ENCODE measurements at places on chromosomes 2 and 18.

DNA sequence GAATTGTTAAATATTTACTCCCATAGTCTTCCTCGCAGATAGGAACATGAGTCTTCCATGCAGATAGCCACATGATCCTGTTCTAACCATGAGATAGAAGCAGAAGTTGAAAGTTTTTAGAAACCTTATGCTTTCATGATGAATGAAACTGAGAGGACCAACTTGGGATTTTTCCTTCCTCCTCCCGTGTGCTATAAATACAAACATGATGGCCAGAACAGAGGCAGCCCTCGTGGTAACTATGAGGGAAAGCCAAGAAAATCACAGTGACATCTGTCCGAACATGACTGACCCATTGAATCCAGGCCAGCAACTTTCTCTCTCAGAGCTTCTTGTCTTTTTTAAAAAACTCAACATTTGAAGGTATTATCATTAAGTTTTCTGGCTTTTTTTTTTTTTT lies 78.5 kb downstream of the ACAA2 start:
- no peak for DNase-seq

DNA sequence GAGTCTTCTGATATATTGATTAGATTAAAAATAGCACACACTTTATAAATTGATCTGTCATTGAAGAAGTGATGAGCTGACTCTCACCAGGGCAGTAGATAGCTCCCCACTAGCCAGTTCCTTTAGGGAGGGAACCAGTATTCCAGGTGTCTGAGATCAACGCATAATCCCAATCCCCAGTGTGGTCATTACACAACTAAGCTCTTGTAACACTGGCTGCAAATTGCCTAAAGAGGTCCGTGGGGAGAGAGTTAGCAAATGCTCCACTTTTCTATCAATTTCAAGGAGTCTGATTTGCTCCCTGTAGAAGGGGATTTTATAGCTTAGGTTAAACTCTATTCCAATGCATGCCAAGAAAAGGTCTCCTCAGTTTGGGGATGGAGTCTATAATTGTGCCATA lies 7.7 kb downstream of the SLC14A1 start:
- DNase-seq = no peak

GRCh38 chr2:10887476-10887875 lies 24.3 kb upstream of the KCNF1 start:
- DNase-seq = no peak

DNA sequence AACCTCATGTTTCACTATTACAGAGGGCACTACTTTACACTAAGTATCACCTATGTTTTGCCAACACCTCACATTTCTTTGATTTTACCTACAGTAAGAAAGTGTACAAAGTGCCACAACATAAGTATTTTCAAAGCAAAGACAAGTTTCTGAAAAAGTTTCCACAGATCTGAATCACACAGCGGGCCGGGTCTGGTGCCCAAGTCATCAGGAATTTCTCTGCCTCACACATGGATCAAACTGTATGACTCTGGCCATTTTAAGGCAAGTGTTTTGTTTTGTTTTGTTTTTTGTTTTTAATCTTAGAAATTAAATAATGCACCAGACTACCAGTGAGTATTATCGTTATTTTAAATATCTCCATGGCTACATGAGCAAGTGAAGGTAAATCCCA lies 73.4 kb downstream of the ZNF516 start:
- DNase-seq = no peak

GRCh38 chr2:155368934-155369333 lies 670.4 kb downstream of the KCNJ3 start:
- DNase-seq = no peak

DNA sequence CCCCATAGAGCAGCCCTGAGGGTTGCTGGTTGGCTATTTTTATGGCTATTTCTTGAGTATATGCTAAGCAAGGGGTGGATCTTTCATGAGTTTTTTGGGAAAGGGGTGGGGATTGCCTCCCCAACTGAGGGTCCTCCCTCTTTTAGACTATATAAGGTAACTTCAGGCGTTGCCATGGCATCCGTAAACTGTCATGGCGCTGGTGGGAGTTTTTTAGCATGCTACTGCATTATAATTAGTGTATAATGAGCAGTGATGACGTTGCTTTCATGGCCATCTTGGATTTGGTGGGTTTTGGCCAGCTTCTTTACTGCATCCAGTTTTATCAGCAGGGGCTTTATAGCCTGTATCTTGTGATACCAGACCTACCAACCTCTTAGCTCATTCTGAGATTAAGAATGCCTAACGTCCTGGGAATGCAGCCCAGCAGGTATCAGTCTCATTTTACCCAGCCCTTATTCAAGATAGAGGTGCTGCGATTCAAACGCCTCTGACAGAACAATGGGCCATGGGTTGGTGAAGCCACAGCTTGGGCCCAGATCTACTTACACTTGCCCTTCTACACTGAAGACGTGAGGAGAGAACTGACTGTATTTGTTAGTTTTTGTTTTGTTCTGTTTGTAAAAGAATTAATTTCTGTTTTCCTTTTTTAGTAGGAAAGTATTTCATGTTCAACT lies 53.8 kb upstream of the TMEM163 start:
- no peak for DNase-seq

DNA sequence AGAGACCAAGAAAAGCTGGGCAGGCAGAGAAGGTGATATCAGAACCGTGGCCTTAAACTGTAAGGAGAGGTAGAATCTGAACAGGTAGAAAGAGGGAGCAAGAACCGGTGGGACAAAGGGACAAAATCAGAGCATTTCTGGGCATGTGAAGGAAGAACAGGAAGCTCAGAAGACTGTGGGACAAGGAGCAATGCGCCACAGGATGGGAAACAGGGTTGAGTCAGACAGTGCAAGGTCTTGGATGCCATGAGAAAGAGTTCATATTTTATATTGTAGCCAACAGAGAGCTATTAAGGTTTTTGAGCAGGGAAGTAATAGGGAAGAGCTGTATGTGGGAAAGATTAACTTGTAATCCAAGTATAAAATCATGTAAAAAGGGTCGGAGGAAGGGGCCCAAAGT lies 106.4 kb upstream of the UGP2 start:
- no peak for DNase-seq

All from GDM1 (cell line).